IPS DF 6.9 (cell line): ENCODE measurements at places on chromosomes 5 and 9.

DNA sequence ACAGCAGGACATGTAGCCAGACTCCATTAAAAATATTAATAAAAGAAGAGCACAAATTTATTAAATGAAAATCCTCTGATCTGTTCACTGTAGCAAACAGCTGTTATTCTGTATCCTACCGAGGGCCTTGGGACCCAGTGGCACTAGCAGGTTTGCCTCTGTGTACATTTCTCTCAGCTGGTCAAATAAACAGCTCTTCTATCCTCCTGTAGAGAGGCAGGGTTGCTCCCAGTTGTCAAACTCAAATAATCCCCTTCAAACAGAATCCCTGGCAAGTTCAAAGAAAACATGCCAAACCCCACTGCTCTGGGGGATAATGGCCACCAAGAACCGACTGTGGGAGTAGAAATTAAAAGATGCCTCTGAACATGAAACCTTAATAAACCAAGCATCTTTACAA lies 1262.0 kb upstream of the DMAC1 start:
- no peak for DNase-seq

- no peak for DNase-seq
Measured at GRCh38 chr5:11148810-11149539, 387.9 kb upstream of the DAP start.

DNA sequence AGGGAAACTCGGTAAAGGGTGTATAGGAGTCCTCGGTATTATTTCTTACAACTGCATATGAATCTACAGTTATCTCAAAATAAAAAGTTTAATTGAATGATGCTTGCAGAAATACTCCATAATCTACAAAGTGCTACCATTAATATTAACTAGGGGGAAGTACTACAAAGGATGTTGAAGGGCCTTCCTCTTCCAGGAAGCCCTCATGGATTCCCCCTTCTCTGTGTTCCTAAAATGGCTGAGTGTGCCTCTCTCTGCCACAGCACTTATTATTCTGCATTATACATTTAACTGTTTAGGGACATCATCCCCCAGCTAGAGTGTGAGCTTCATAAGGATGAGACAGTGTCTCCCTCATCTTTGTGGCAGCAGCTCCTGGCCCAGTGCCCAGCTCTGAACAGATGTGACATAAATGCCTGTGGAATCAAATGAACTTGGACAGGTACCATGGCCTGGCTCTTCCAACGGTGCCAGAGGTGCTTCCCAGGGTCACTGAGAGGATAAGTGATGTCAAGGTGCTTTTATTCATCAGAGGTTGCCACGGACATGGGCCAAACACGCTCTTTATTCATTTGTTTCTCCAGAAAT lies 99.5 kb downstream of the PAX5 start:
- no peak for DNase-seq

DNA sequence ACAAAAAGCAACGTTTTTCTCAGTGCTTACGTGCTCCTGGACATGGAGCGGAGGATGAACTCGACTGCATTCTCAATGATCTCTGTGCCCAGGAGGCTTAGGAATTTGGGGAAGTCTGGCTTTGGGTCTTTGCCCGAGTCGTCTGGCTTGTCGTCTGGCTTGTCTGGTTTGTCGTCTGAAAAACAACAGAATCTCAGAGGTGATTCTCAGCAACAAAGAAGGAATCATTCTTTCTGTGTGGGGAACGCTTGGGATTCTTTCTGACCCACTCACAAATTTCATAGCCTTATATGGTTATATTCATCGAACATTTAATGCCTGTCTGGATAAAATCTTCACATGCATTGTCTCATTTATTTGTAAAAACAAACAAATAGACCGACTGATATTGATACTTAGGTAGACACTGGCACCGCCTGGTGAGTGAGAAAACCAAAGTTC lies 4.7 kb downstream of the C5orf46 start:
- DNase-seq = no peak

- no peak for DNase-seq
Measured at GRCh38 chr9:13360188-13360587, 80.7 kb upstream of the MPDZ start.

DNA sequence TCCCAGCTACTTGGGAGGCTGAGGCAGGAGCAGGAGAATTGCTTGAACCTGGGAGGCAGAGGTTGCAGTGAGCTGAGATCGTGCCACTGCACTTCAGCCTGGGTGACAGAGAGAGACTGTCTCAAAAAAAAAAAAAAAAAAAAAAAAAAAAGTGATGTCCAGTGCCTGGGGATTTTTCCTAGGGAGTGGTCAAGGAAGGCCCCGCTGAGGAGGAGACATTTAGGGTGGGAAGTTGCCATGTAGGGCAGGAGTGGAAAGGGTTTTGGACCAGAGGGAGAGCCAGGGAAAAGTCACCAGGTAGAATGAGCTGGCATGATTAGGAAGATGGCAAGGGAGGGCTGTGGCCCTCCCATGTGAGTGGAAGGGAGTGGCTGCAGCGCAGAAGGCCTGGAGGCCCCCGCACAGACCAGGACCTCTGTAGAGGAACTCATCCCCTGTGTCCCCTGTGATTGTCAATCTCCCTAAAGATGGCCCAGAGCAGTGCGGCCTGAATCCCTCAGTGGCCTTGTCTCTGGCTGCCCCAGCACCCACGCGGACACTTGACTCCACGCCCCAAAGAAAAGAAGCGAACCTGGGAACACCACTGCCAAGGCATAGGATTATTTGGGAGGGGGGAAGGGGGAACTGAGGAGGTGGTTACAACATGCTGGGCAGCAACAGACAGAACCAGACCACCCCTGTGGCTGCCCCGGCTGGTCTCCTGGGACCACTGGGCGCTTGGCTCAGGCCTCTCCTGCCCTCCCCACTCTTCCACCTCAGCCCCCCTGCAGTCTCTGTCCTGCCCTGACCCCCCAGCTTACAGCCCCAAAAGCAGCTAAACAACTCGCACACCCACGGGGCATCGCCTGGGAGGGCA lies 2.6 kb upstream of the SQSTM1 start:
- no peak for DNase-seq

GRCh38 chr5:59333416-59333815 lies 560.1 kb downstream of the PDE4D start:
- no peak for DNase-seq

DNA sequence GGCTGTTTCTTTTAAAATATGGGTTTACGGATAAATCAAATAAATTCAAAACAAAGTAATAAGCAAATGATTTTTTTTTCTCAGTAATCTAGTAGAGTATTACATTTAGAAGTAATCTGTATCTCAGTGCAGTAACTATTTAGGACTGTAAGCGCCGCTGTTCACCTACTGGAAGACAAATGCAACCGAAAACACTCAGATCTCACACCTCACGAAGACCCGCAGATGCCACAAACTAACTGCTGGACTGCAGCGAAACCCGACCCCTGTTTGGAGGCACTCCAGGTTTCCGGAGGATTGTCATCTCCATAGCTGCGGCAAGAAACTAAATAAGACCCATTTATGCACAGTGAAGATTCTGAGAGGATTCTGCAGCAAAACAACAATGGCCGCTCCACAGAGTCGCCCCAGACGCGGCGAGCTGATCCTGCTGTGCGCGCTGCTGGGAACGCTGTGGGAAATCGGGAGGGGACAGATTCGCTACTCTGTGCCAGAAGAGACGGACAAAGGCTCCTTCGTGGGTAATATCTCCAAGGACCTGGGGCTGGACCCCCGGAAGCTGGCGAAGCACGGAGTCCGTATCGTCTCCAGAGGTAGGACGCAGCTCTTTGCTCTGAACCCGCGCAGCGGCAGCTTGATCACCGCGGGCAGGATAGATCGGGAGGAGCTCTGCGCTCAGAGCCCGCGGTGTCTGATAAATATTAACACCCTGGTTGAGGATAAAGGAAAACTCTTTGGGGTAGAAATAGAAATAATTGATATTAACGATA lies at the start of gene PCDHGA8:
Gene PCDHGA8, plus strand, starts transcription at position 205 of the 770 bp plus-strand sequence. Its CDS starts 181 bp downstream, at position 386.
- no peak for DNase-seq

- no peak for DNase-seq
Measured at GRCh38 chr5:150142959-150143349, 12.7 kb downstream of the PDGFRB start.

DNA sequence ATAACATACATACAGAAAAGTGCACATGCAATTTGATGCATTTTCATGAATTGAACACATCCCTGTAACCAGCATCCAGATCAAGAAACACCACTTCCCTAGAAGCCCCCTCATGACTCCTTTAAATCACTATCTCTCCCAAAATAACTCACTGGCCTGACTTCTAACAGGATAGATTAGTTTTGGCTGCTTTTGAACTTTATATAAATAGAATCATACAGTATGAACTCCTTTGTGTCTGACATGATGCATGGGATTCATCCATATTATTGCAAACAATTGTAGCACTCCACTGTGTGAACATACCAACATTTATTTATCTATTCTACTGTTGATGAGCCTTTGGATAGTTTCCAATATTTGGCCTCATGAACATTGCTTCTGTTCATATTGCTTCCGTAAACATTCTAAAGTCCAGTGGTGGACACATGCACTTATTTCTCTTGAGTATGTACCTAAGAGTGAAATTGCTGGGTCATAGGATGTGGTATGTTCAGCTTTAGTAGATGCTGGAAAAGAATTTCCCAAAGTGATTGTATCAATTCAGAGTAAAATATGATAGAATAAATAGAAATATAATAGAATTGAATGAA lies 148.7 kb upstream of the GDNF start:
- no peak for DNase-seq

- no peak for DNase-seq
Measured at GRCh38 chr9:94624629-94625028, 14.7 kb downstream of the FBP1 start.

GRCh38 chr5:54519509-54519876 lies 1.9 kb downstream of the SNX18 start:
- DNase-seq = no peak

DNA sequence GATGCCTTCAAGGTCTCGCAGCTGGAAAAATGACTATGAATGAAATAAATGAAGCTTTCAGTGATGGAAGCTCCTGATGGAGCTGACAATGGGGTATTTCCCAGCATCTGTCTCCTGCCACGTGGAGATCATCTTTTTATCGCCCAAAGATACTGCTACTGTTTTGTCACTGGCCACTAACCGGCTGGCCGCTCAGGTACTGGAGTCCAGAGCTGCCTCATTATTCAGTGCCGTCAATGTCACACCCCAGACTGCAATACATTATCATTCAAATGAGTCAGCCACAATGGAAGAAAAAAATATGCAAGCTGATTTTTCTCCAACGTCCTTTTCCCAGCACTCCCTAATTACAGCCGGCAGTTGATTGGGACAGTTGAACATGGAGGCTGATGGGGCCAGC lies 280.4 kb downstream of the ZSWIM6 start:
- no peak for DNase-seq

GRCh38 chr5:103473725-103474124 lies 88.9 kb downstream of the NUDT12 start:
- no peak for DNase-seq

DNA sequence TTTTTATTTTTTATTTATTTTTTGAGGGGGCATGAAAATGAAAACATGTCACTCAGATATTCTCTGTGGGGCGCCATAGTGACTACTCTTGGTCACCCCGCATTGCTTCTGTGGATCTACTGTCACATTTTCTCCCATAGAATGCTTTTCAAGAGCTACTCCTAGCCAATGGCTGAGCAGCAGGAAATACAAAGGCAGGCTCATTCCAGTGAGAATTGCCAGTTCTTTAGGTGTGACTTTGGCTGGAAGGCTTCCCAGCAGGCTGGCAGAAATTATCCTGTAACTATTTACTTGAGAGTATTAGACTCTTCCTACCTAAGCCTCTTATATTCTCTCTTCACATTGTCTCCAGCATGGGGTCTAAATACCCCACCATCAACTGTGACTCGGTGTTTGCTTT lies 21.0 kb upstream of the PTPRD start:
- no peak for DNase-seq

GRCh38 chr5:159171274-159171673 lies 38.1 kb downstream of the RNF145 start:
- no peak for DNase-seq

GRCh38 chr5:117201001-117201400 lies 626.4 kb upstream of the SEMA6A start:
- DNase-seq = no peak

- no peak for DNase-seq
Measured at GRCh38 chr5:10690460-10691440, 70.3 kb downstream of the DAP start.

GRCh38 chr5:115544043-115544435 lies 536 bp downstream of the FEM1C start:
- DNase-seq = no peak

DNA sequence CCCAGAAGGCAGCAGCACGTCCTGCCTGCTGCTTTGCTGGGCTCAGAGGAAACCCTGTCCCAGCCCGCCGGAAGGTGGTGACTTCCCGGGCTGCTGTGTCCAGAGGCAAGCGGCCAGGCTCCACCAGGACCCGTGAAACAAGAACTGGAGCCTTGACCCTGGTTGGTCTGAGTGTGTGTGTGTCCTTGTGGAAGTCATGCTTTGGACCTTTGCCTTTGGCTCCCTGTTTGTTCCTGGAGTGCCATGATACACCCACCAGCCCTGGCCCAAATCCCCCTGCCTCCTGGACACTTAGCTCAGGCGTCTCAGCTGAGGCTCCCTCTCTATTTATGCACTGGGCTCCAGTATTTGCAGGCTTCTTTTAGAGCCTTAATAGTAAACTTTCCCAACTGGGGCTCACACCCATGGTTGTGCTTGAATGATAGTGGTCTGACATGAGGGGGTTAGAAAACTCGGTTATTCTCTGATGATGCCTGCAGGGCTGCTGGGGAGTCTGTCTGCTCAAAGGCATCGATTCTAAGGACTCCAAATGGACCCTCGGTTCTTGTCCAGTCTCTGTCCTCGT lies 72.2 kb downstream of the C9orf50 start:
- DNase-seq = no peak

- DNase-seq = no peak
Measured at GRCh38 chr5:172550096-172550765, 90.8 kb upstream of the NEURL1B start.
